Stimulated activated CD4-positive, alpha-beta T cell treated with anti-CD3 and anti-CD28 coated beads, Interleukin-4, amount 100 ng/mL, for 4 hours (primary cell): ENCODE measurements at places on chromosomes 1 and 21.

DNA sequence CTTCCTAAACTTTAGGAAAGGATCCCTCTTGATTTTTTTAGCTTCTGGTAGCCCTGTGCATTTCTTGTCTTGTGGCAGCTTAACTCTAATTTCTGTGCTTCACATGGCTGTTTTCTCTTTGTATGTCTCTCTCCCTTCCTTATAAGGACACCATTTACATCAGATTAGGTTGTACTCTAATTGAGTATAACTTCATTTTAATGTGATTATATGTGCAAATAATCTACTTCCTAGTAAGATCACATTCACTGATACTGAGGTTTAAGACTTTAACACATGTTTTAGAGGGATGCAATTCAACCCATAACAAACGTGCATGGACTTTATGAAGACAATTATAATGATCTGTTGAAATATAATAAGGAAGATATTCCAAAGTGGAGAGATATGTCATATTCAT, 46.7 kb downstream of the RGS4 start:
- no peak for DNase-seq

GRCh38 chr1:93746021-93746812, 64.6 kb upstream of the BCAR3 start:
- no peak for DNase-seq

- DNase-seq: no peak
Observed at GRCh38 chr1:147414505-147415163, 126.7 kb upstream of the BCL9 start.

GRCh38 chr1:4652631-4653327, 1.6 kb upstream of the AJAP1 start:
- DNase-seq: peak; percentile 60
